Muscle of leg (tissue), 16 donors: ENCODE measurements at places on chromosomes 5 and 9. TPM values are rescaled to one million over a fixed set of nuclear protein-coding genes. Genes with fewer than 3 reads are reported as not detected.
A peak's percentile ranks its signal among the peaks of the same experiment; 100 is the strongest.

DNA sequence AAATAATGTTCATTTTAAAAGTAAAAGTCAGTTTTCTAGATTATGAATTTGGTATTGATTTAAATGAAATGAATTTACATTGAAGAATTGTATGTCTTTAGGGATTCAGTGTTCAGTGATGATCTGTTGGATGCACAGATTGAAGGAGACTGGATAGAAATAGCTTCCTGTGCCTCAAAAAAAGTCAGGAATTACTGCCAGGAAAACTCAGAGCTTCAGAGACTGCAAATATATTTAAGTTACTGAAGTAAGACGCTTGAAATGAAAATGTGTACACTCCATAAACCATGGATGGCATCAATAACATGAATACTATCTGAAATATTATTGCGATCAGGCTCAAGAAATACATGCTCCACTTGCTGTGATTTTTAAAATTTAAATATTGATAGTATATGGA, 60.3 kb downstream of the ADCY2 start:
- peak; percentile 53 for DNase-seq

DNA sequence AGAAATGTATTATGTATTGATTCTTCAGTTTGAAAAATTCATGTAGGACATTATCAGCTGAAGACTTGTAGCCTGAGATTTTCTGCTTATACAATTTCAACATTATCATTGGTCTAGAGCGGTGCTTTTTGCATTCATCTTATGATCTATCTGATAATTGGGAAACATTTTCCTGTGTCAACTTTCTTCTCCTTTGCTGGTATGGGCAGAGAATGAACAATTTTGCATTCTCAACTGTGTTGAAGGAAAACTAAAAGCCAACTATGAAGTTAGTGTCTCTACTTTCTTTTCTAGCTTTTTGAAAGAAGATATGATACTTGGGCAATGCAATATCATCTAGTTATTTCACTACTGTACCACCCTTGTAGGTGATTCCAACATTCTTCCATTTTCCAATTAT, 10.3 kb downstream of the ZFR start:
- DNase-seq = no peak

GRCh38 chr5:52856564-52856963, 68.8 kb downstream of the ITGA1 start:
- no peak for DNase-seq

The INSL6 gene
- 0.45 TPM for polyA plus RNA-seq

The ZNF300 gene
- polyA plus RNA-seq = 11.7 TPM

The ZNF454 gene
- 3.5 TPM for polyA plus RNA-seq
